Stimulated activated CD8-positive, alpha-beta memory T cell treated with anti-CD3 and anti-CD28 coated beads, Interleukin-2, amount 100 ng/mL, for 1 hour (primary cell): ENCODE measurements at places on chromosomes 1 and 21.

GRCh38 chr1:86541859-86542258 lies 5.0 kb upstream of the CLCA4 start:
- DNase-seq = no peak

DNA sequence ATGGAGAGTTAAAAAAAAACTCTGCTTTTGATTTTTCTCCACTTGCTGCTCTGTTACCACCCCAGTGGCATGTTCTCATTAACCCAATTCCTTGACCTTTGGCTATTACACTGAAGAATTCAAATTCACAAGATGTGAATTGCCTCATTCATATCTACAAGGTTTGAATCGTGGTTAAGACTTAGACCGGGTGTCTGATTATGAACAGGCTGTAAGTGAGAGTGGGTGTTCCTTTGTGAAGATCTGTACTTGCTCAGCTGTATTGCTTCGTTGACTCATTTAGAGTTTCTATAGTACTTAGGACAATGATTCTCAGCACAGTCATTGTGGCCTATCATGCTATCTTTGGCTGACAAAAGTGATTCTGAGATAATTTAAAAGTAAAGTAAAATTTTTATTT lies 36.4 kb downstream of the DNM3 start:
- no peak for DNase-seq

DNA sequence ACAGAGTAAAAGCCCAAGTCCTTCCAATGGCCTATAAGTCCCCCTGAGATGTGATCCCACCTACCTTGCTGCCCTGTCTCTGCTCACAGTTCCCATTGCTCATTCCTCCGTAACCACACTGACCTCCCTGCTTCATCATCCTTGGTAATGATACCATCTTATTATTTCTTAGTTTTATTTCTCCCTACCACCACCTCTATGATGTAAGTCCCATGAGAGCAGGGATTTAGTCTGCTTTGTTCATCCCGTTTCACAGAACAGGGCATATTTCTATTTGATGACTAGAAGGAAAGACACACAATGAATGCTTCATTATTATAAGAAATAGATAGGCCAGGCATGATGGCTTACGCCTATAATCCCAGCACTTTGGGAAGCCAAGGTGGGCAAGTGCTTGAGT lies 22.5 kb downstream of the NIBAN1 start:
- DNase-seq = no peak

DNA sequence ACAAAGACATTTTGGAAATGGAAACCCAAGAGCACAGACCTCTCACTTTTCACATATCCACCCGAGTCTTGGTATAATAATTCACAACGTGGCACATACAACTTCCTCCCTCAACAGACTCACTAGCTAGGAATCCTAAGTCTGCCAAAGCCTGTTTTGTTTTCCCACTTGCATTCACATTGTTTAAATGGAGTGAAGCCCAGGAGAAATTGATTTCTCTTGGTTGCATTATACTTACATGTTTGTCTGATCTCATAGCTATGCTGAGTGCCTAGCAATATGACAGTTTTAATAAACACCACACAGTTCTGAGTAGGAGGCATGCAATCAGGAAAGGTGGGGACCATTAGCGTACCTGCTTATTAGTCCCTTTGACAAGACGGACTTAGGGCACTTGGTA lies 348.6 kb upstream of the ADGRL4 start:
- no peak for DNase-seq

GRCh38 chr1:50232336-50232735 lies 123.6 kb downstream of the ELAVL4 start:
- no peak for DNase-seq

DNA sequence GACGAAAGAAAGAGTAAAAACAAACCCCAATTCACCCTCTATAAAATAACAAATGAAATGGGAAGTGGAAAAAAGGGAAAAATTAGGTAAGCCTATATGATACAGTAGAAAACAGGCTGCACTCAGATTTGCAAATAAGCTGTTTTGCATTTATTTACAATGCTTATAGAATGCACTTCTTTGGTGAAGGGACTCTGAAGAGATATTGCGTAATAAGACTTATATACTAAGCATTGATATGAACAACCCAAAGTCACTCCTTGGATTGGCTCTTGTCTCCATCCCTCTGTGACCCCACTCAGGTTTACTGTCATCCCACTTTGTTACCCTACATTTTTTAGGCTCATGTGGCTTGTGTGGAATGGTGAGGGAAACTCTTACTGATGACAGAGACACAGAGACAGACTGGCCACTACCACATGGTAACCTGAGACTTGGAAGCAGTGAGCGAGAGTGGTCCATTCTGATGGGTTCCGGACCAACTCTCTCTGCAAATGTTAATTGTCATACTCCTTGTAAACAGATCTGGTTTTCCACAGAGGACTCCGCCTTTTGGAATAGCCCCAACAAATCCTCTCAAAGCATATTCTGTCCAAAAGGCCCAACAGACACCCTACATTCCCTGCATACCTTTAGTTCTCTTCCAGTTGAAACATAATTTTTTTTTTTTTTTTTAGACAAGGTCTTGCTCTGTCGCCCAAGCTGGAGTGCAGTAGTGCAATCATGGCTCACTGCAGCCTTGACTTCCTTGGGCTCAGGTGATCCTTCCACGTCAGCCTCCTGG lies 11.0 kb downstream of the GSTM5 start:
- DNase-seq = no peak

- no peak for DNase-seq
Measured at GRCh38 chr1:166330096-166330495, 163.3 kb upstream of the FAM78B start.

GRCh38 chr1:98143403-98143802 lies 222.6 kb upstream of the DPYD start:
- no peak for DNase-seq

GRCh38 chr1:51301844-51302162 lies 28.6 kb downstream of the TTC39A start:
- DNase-seq = no peak

DNA sequence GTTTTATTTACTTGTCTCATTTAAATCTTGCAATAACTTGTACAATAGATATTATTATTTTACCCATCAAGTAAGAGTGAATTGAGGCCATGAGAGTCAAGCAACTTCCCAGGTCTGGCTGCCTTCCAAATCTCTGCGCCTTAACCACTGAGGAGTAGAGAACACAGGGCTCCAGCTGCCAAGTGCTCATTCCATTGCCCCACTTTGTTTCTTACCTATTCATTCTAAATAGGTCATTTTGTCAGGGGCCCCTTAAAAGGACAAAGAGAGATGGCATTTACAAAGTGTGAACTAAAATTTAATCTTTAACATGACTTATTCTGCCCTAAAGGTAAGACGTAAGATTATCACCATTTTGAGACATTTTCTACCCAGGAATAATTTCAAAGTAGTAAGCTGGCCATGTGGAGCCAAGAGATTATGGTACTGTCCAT lies 3.5 kb downstream of the PPP1R15B start:
- DNase-seq = no peak
